ENCODE measurements at places on chromosomes 13 and 19.
A peak's percentile ranks its signal among the peaks of the same experiment; 100 is the strongest.

- DNase-seq: no peak
Observed at GRCh38 chr19:2634228-2634951, 68.1 kb downstream of the GNG7 start.

GRCh38 chr19:10551698-10552301 is 8.1 kb downstream of the ATG4D start:
- peak; percentile 45 for DNase-seq

- no peak for DNase-seq
Observed at GRCh38 chr19:51090471-51090870, 7.8 kb upstream of the KLK14 start.

- DNase-seq: no peak
Observed at GRCh38 chr13:71291842-71292146, 575.2 kb downstream of the DACH1 start.

- DNase-seq: no peak
Observed at GRCh38 chr19:47081095-47081494, 32.5 kb downstream of the ZC3H4 start.

- no peak for DNase-seq
Observed at GRCh38 chr13:44157606-44158005, 216.0 kb upstream of the SERP2 start.

DNA sequence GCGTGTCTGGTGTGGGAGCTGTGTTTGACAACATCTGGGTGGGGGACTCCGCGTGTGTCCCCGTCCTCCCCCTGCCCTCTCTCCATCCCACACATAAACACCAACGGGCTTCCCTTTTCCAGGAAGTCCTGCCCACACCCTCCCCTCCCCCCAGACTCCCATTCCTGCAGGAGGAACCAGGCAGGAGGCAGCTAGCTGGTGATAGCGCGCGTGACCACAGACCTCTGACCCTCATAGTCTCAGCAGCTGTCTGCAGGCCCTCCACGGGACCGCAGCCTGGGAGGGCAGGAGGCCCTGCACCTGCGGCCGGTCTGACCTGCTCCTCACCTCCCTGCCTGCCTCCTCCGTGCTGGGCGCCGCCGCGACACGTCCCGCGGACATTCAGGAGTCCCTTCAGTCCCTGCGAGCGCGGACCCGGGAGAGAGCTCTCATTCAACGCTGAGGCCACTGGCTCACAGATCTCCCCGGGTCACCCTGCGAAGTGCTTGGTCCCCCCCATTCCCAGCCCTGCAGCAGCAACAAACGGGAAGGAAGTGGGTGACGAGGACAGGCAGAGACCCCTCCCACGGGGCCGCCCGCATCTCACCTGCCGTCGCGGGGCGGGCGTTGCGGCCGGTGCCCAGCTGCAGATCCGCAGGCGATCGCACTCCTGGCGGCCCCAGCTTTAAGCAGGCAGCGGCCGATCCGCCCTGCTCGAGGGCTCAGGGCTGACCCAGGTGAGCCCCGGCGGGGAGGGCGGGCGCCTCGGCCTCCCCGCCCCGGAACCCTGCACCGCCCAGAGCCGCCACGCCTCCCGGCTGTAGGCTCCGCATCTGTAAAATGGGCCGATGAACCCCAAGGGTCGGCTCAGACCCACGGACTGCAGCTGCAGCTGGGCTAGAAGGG is 1.1 kb upstream of the ACP5 start:
- DNase-seq: no peak

- DNase-seq: no peak
Observed at GRCh38 chr19:658916-659839, 3.8 kb downstream of the RNF126 start.

DNA sequence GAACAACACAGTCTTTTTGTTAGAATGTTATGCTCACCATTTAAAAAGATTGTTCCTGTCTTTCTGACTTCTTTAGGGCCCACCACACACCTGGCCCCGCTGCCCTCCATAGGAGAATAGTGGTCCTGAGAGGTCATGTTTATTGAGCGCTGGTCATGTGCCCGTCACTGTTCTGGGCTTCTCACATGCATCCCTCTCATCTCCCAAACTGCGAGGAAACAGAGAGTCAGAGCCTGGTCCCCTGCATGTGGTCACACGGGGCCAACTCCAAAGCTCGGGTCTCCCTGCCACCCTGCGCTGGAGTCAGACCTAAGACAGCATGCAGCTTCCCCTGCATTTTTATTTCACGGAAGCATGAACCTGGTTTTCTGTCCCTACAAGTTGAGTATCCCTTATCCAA is 70.4 kb upstream of the GPR183 start:
- no peak for DNase-seq

DNA sequence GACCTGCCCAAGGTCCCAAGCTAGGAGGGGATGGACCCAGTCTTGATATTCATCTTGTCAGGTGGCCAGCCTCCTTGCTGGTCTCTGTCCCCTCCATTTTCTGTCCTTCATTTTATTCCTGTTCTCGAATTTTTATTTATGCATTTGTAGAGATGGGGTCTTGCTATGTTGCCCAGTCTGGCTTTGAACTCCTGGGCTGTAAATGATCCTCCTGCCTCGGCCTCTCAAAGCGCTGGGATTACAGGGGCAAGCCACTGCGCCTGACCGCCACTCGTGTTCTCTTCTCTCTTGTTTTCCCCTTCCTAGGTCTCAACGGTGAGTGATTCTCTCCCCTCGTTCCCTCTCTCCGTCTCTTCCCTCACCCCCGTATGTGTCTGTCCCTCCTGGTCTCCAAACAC is 10.6 kb upstream of the TPRX2 start:
- no peak for DNase-seq

GRCh38 chr13:76894401-76895110 is 8.4 kb upstream of the KCTD12 start:
- DNase-seq: no peak

- no peak for DNase-seq
Observed at GRCh38 chr13:54194233-54195024, 1165.8 kb downstream of the OLFM4 start.

DNA sequence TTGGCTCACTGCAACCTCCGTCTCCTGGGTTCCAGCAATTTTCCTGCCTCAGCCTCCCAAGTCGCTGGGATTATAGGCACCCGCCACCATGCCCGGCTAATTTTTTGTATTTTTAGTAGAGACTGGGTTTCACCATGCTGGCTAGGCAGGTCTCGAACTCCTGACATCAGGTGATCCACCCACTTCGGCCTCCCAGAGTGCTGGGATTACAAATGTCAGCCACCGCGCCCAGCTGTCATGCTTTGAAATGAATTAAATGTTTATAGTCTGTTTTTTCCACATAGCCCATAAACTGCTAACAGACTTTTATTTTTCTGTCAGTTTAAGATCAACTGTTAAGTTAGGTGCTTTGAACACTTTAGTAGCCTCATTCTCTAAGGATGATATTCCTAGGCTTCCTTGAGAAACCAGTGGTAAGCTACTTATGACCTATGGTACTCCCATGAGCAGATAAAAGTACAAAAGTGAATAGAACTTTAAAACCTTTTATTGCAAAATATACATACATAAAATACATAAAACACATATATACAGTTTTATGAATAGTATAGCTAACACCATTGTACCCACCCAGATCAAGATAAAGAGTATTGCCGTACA is 13.6 kb downstream of the TPP2 start:
- DNase-seq: no peak

GRCh38 chr13:67574320-67575233 is 344.4 kb upstream of the PCDH9 start:
- DNase-seq: no peak

DNA sequence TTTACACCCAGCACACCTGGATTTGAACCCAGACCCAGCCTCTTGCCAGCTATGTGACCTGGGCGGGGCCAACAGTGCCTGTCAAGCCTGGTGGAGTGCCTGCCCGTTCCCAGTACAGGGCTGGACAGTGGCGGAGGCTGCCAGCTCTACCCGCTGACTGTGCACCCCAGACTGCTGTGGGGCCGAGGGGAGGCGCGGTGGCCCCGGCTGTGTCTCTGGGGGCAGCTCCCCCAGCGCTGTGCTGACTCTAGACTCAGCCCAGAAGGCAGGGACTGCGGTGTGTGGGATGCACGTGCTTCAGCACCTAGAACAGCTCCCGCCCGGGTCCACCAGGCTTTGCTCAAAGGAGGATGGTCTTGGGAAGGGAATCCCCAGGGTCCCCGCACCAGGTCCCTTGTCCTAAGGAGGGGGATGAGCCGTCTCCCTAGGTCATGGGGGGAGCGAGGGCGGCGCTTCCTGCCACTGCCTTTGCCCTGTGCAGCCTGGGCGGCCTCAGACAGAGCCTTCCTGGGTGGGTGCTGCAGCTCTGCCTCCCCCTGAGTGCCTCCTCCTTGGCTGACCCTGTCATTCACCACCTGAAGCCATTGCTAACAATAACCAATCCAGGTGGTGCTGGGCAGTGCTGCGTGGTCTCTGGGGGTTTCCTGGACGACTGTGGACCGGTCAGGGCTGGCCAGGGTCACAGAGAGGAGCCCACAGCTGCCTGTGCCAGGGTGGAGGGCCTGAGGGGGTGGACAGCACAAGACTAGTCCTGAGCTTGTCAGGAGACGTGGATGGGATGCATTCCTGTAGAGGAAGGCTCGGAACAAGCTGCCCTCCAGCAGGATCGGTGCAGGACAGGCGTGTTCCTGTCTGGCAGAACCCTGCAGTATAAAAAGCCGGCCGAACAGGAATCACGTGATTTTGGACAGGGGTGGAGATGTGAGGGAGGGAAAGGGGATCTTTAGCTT is 18.6 kb downstream of the TMEM255B start:
- peak; percentile 31 for DNase-seq

DNA sequence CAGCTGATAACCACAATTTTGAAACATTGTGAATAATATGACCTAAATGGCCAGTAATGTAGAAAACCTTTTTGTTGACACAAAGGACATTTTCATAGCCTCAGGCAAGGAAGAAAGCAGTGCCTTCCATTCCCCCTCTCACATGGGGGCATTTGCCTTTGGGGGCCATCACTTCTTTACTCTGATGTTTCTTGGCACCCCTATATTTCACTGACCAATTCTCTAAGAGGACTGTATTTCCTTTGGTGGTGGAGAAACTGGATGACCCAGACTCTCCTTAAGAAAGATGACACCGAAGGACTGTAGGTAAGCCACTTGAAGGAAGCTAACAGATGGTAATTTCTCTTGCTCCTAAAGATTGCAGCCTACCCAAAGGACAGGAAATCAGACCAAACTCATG is 254.6 kb downstream of the DCLK1 start:
- no peak for DNase-seq

DNA sequence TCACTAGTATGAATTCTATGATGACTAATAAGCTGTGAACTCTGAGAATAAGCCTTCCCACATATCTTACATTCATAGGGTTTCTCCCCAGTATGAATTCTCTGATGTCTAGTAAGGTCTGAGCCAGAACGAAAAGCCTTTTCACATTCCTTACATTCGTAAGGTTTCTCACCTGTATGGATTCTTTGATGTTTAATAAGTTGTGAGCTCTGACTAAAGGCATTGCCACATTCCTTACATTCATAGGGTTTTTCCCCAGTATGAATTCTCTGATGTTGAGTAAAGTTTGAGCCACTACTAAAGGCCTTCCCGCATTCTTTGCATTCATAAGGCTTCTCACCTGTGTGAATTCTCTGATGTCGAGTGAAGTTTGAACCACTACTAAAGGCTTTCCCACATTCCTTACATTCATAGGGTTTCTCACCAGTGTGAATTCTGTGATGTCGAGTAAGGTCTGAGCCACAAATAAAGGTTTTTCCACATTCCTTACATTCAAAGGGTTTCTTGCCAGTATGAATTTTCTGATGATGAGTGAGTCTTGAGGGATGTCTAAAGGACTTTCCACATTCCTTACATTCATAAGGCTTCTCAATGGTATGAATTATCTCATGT is 30.7 kb upstream of the ZFP82 start:
- no peak for DNase-seq

- DNase-seq: no peak
Observed at GRCh38 chr19:43743059-43743458, 11.7 kb downstream of the SMG9 start.

DNA sequence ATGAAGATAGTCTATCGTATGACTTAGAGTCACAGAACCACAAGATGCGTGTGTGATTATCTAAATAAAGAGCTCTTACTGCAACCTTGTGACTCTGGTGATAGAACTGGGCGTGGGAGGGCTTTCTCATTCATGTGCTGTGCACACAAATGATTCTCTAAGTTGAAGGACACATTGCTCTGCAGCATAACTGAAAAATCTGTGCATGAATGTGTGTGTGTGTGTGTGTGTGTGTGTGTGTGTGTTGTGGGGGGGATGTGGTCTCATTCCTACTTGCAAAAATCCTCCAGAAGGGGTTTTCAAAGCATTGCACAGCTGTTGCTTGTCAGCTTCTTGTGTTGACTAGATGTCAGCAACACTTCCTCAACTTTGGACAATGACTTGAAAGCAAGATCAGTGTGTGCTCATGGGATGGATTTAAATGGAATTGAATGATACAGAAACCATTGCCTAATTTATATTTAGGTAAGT is 22.4 kb downstream of the LRCH1 start:
- DNase-seq: no peak

DNA sequence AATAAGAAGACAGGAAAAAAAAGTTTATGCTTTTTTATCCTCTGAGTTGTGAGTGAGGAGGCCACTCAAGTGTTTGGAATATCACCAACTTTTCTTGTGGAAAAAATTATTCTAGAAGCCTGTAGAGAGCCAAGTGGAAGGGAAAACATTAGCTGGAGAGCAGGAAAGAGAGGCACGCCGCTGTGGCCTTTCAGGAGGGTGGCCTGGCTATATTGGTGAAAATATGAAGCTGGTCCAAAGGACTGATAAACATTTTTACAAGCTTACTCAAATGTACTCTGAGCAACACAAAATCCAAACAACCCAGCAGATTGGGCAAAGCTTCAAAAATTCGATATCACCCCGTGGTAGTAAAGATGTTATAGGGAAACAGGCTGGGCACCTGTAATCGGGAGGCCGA is 2.3 kb upstream of the EIF3G start:
- DNase-seq: no peak

DNA sequence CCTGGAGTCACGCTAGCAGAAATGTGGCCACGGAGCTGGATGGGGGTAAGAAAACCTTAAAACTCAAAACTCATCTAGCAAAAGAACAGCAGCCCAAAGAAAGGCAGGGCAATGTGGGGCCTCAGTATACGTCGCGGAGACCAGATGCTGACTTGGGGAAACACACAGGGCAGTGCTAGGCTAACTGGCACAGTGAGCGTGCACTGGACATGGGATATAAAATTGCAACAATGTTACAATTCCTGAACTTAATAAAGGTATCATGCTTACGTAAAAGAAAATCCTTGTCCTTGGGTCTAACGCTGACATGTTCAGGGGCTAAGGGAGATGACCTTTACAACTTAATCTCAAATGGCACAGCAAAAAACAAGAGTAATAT is 40.5 kb downstream of the COL4A1 start:
- DNase-seq: no peak

DNA sequence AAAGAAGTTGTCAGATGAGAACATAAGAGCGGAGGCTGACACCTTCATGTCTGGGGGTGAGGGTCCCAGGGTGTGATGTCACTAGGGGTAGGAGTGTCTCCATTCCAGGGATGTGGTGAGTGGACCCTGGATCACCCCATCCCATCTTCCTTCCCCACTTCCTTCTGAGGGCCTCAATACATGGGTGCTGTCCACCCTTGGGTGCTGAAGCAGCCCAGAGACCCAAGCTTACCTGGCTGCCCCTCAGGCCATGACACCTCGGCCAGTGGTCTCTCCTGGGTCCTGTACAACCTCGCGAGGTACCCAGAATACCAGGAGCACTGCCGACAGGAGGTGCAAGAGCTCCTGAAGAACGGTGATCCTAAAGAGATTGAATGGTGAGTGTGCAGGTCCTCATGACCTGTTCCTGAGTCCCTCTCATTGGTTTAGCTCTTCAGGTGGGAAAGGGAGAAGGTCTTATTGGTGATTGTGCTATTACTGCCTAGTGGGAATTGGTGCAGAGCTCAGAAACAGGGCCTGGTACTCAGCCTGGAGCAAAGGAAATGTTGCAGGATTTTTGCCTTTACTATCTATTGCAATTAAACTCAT is 37.7 kb upstream of the CYP4F8 start:
- DNase-seq: no peak

Data from HEK293T (cell line).